Stimulated activated naive CD8-positive, alpha-beta T cell treated with anti-CD3 and anti-CD28 coated beads, Interleukin-15, Interleukin-2, amounts not matched to agents 100 U/mL and 50 U/mL, for 24 hours (primary cell): ENCODE measurements at places on chromosomes 3 and 15.

DNA sequence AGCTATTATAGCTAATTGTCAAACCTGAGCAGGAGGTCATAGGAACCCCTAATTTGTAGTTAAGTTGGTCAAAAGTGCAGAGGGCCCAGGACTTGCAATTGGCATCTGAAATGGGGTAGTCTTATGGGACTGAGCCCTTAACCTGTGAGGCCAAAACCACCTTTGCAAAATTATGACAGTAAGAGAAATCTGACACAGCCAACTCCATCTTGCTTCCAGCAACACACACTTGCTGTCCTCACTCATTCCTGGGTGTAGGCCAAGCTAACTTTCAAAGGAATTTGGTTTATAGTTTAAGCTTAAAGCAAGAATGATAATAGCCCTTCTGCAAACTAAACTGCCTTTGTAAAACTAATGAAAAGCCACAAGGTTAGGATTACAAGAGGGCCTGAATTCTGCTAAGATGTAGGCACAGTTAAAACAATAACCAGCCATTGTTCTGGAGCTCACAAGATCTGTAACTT is 57.6 kb upstream of the FRMD4B start:
- no peak for DNase-seq

- DNase-seq, result no peak
These were observed 34.6 kb downstream of the HSPBAP1 start for GRCh38 chr3:122758877-122759560.

- no peak for DNase-seq
These were observed 105.9 kb downstream of the DUT start for GRCh38 chr15:48437178-48437577.

GRCh38 chr3:127394031-127394430 is 106.2 kb upstream of the PRR20G start:
- DNase-seq, result no peak

GRCh38 chr3:24450160-24450907 is 44.3 kb downstream of the THRB start:
- no peak for DNase-seq

- no peak for DNase-seq
These were observed 347.4 kb upstream of the PPP2R3A start for GRCh38 chr3:135618123-135618522.

- no peak for DNase-seq
These were observed 162.3 kb upstream of the TMC3 start for GRCh38 chr15:81536356-81536755.

- DNase-seq, result peak; percentile 83
These were observed at the start of gene FAN1 for GRCh38 chr15:30903497-30904187. FAN1 (plus strand) TSS chr15:30903915; CDS start chr15:30904664, 749 bp downstream.

DNA sequence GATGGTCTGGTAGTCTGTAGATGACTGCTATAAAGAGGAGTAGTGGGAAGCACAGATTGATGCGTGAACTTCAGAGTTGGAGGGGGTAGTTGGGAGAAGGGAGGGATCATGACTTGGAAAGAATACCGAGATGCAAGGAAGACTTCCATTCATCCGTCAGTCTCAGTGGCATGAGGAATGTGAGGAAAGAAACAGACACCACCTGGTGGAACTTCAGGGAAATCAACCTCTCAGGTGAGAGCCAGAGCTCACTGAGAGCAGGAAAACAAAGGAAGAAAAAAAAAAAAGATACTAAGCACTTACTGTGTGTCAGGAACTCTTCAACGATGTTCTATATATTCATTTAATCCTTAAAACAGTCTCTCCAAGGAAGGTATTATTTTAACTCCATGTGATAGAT is 172.4 kb downstream of the OXSM start:
- DNase-seq, result no peak

GRCh38 chr15:91099995-91100813 is at the start of gene SV2B:
SV2B (plus strand) TSS chr15:91100257; CDS start chr15:91226264, 126,007 bp downstream.
- DNase-seq, result peak; percentile 42

DNA sequence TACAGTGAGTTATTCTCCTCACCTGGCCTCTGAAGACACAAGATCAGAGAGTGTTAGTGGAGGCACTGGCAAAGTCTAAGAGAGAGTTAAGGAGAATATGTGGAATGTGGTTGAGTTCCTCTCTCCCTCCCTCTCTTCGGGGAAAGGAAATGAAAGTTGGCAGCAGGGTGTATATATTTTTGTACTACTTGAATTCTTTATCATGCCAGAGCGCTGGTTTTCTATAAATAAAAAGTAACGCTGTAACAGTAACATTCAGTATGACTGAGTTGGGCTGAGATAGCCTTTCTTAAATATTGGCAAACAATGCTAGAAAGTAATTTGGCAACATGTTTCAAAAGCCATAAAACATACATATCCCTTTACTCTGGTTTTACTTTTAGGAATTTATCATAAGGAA is 77.5 kb upstream of the TNFAIP8L3 start:
- no peak for DNase-seq

- no peak for DNase-seq
These were observed 40.6 kb downstream of the XYLB start for GRCh38 chr3:38386992-38387750.
